ENCODE measurements at places on chromosomes 13 and 19.

- no peak for DNase-seq
These were observed 94.8 kb downstream of the TEX29 start for GRCh38 chr13:111415246-111415645.

- DNase-seq = no peak
These were observed 94.0 kb upstream of the ZNF536 start for GRCh38 chr19:30277941-30278881.

GRCh38 chr13:109383683-109384082, 402.7 kb downstream of the IRS2 start:
- DNase-seq = no peak

GRCh38 chr19:14361824-14362223, 19.4 kb upstream of the ADGRE5 start:
- no peak for DNase-seq

DNA sequence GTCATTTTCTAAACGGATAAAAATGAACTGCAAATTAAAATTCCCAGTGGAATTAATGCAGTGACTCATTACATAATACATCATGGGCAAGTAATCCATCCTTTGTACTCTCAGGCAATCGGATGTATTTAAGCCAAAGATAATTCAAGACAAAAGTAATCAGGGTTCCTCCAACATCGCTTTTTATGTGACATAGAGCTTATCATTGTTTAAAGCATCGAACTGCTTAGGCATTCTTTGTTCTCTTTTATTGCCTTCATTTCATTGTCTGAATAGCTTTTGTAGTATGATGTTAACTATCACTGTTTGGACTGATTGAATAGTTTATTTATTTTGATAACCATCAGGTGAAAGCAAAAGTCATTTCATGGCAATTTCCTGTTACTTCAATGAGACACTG, 209.4 kb downstream of the ITGBL1 start:
- DNase-seq = no peak

GRCh38 chr13:75685239-75685697, 49.1 kb downstream of the LMO7 start:
- DNase-seq = no peak

DNA sequence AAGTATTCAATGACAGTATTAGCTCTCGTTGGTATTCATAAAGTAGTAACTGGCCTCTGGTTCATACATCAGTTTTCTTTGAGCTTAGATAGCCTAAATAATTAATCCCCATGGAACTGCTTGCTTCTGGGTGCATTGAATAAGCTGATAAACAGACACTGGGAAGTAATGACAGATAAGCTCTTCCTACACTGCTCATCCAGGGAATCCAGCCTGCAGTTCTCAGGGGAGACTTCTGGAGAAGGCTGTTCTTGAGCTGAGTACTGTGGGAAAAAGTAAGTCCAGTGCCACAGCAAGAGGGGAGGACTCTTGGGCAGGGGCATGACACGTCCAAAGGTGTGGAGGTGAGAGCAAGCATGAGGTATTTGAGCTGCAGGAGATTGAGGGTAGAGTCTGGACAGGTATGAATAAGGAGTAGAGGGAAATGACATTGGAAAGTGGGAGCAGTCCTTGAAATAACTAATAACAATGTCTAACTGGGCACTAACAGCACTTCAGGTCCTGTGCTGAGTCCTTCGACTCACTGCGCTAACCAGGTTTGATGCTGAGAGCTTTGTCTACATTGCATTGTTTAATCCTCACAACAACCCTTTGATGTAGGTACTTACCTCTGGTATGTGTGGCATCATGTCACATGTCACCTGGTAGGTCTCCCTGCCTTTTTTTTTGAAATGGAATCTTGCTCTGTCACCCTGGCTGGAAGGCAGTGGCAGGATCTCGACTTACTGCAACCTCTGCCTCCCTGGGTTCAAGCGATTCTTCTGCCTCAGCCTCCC, 7.2 kb downstream of the GARRE1 start:
- no peak for DNase-seq

DNA sequence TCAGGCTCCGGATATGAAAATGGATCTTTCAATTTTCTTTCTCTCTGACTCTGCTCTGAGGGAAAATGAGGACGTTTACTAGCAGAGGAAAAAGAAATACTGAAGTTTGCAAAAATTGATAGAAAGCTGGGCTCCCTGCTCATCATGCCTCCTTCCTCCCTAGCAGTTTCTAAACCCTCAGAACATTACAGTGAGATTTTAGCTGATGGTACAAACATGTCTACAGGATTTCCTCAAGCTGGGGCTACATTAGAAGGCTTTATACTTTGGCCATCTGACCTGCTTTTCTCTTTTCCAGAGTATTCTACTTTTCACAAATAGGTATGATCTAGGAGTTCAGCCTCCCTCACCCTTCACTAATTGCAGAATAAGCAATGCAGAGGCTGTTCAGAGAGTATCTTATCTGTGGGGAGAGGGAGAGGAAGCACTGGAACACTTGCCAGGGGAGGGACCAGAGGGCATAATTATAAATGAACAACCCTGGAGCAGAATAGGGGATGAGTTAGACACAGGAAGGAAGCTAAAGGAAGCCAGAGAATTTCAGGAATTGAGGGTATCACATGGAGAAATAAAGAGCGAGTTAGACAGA, 30.0 kb downstream of the CEACAM1 start:
- no peak for DNase-seq

All from NCI-H187 treated with DMSO at 0.1 percent for 48 hours (cell line).